ENCODE measurements at places on chromosomes 6 and 20.

DNA sequence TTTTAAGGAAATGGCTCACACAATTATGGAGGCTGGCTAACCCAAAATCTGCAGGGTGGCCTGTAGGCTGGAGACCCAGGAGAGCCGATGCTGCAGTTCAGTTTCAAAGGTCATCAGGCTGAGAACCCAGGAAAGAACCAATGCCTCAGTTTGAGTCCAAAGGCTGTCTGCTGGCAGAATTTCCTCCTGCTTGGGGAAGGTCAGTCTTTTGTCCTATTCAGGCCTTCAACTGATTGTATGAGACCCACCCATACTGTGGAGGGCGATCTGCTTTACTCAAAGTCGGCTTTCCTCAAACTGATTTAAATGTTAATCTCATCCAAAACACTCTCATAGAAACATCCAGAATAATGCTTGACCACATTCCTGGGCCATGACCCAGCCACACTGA, 189.7 kb upstream of the CDYL start:
- DNase-seq: no peak

- no peak for DNase-seq
Observed at GRCh38 chr20:23207826-23208540, 121.9 kb upstream of the CD93 start.

DNA sequence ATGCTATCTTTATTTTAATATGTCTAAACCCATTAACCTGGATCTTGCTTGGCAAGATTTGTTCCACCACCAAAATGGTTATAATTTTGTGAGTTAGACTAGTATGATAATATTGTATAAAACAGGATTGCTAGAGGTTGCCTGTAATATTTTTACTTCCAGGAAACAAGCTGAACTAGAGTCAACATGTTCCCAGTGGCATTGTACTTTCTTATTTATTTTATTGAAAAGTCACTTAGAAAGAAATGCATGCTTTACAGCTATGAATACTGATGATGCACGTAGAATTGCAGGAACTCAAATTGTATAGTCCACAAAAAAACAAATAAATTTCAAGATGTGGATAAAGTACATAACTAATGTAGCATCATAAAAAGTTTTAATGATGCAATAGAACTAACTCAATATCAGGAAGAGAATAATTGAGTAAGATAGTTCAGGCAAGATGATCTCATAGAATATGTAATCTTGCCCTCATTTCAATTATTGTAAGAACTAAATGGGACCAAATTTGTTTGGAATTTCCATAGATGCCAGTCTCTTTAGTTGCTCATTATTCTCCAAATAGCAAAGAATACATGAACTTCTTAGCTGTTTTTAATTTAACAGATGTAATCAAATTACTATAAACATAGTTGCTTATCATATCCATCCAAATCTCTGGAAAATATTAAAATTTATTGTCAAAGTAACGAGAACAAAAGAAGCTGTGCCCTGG, 451.8 kb downstream of the COL12A1 start:
- DNase-seq: no peak

GRCh38 chr6:107180099-107180498, 64.8 kb upstream of the BEND3 start:
- DNase-seq: no peak

- no peak for DNase-seq
Observed at GRCh38 chr6:10338151-10338550, 76.7 kb downstream of the TFAP2A start.

GRCh38 chr20:25355866-25356265, 34.8 kb downstream of the ABHD12 start:
- DNase-seq: peak; percentile 45

GRCh38 chr6:157428427-157429202, 47.6 kb downstream of the ZDHHC14 start:
- DNase-seq: no peak

DNA sequence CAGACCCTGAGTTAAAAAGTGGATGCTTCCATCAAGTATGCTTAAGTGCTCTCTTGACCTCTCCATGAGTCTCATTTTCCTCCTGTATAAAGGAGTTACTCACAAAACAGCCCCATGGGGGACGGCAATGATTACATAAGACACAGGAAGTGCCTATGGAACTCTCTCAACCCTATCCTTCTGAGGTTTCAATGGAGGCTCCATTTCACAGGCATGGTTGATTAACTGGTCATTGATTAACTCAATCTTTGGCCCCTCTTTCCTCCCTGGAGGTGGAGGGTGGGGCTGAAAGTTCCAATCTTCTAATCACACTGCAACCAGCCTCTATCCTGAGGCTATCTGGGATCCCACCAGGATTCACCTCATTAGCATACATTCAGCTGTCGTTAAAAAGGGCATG, 29.3 kb downstream of the CST8 start:
- DNase-seq: no peak

GRCh38 chr6:150661216-150662007, 61.7 kb downstream of the PLEKHG1 start:
- no peak for DNase-seq

GRCh38 chr6:124226396-124226795, 422.7 kb downstream of the NKAIN2 start:
- DNase-seq: no peak

- no peak for DNase-seq
Observed at GRCh38 chr20:23928353-23928752, 48.8 kb upstream of the CST5 start.

DNA sequence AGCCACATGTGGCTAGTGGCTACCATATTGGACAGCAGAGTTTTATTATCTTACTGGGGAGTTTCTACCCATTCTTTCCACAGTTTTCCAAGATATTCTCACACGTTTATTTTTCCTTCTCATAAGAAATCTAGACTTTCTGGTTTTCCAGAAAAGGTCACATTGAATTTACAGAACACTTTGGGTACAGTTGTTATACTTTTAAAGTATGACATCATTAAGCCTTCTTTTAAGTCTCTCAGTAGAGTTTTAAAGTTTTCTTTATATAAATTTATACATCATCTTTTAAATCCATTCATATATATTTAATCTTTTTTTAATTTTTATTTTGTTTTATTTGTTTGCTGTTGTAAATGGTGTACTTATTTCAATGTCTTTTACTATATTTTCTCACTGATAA, 200.3 kb upstream of the QKI start:
- no peak for DNase-seq

DNA sequence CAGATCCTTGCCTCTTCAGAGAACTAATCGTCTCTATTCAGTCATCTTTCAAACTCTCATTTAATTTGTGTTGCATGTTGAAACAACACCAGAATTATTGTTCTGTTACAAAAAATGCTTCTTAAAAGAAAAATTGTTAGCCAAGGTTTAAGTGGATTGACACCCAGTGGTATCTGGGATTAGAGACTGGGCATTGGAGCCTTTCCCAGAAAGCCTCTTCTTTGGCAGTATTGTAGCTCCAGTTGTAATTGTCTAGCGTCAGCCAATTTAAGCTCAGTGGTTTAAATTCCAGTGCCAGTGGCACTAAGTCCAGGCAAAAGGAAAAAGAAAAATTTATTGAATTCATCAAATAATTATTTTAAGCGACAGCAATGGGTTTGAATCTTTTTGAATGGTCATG, 801 bp downstream of the CCDC28A start:
- DNase-seq: peak; percentile 56

DNA sequence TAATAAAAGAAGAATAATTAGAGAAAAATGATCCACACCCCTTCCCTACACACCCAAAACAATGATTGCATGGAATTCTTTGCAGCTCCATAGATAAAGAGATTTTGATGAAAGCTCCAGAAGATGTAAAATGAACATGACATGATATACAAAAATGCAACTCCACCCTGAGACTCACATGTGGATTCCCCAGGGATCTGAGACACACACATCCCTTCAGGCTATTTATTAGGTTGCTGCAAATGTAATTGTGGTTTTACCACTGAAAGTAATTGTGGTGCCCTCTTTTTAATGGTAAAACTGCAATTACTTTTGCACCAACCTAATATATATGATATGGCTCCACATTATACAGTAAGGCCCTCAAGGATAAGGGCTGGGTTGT, 40.4 kb upstream of the TBC1D7 start:
- no peak for DNase-seq

GRCh38 chr6:3844097-3844463, 5.1 kb upstream of the FAM50B start:
- no peak for DNase-seq

DNA sequence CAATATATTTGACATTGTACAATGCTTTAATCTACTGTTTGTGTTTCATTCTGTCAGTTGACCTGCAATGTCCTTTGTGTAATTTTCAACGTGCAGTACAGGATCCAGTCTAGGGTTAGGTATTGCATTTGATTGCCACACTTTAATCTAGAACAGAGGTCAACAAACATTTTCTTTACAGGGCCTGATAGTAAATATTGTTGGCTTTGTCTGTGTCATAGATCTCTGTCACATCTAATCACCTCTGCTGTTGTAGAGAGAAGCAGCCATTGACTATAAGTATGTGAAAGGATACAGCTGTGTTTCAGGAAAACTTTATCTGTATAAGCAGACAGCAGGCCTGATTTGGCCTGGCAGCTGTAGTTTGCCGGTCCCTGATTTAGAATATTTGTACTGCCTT, 39.3 kb downstream of the ATRN start:
- no peak for DNase-seq

GRCh38 chr20:50664254-50664653, 27.1 kb downstream of the RIPOR3 start:
- no peak for DNase-seq

DNA sequence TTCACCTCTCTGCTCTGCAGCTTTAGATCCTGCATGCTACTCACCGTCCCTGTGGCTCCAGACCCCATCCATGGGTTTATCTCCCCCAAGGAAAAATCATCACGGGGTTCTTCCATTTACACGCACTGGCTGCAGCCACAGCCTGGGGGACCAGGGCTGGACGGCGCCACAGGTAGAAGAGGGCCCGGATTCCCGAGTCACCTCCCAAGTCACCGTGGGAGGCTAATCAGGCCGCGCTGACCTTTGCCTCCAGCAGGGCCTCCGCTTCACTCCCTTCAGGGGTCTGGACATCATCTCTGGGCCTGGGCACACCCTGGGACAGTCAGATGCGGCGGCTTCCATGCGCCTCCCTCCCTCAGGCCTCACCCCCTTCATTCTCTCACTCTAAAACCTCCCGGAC, 47.8 kb upstream of the ENTPD6 start:
- DNase-seq: no peak

DNA sequence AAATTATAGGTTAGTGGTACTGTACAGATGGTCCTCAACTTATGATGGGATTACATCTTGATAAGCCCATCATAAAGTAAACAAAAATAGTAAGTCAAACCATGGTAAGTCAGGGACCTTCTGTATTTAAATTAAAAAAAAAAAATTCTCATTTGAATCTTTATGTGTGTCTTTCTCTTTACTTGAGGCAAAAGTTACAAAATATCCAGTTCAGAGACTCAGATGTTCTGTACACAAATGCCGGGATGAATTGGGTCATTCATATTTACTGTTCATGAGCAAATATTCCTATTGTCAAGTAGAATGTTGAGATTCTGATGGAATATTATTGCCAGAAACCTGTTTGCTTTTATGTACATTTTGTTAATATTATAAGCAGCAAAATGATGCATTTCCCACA, 13.4 kb downstream of the PHACTR2 start:
- DNase-seq: no peak

Measured in Ammon's horn (tissue), 1 donor.